Bronchial epithelial cell (primary cell): ENCODE measurements at places on chromosomes 7 and 10. TPM values are rescaled to one million over a fixed set of nuclear protein-coding genes. Genes with fewer than 3 reads are reported as not detected.

GRCh38 chr7:772392-772791 lies 45.3 kb upstream of the PRKAR1B start:
- no peak for DNase-seq

The PARD3 gene
- total RNA-seq: 78.2 and 98.2 TPM in 2 replicates

- DNase-seq: no peak
Measured at GRCh38 chr10:79144351-79145173, 75.8 kb downstream of the ZMIZ1 start.

DNA sequence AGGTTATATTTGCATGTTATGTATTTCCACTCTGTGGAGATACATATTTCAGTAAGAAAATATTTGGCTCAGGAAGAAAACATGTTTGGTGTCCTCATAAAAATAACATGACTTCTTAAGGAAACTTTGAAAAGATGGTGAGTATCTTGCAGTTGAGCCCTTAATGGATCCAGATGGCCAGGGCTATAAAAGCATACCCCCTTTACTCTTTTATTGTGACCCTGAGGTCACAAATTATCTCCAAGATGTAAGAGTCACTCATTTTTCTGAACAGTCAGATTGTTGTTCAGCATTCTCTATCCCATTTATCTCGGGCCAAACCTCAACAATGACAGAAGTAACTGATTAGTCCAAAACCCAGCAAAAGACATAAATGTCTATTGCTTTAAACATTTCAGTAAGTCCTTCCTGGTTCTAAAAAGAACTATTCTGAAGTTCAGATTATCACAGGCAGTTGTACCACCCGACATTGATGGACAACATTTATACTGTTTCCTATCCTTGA lies 539.4 kb downstream of the PARD3 start:
- no peak for DNase-seq

DNA sequence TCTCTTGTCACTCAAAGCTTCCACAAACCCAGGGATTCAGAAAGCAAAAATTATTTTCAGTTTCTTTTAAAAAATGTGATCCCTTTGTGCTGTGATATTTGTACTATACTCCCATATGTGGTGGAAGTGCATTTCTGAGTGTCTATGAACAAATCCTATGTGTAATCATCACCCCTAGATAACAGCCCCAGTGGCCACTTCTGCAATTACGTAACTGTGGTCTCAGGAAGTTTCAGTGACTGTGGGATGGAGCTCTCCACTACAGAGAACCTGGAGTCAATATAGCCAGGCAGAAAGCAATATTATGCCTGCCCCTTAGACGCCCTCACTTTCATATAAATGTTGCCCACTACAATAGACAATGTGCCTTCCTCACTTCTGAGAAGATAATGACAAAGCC lies 1101.7 kb upstream of the GHITM start:
- DNase-seq: no peak

DNA sequence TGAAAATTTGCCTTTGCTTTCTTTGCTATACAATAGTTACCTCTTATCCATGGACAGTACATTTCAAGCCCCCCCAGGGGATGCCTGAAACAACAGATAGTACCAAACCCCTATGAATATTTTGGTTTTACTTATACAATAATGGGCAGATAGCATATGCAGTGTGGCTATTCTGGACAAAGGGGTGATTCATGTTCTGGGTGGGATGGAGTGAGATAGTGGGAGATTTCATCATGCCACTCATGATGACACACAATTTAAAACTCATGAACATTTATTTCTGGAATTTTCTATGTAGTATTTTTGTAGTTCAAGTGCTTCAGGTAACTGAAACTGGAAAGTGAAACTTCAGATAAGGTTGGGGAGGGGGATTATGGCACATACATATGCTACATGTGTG lies 12.0 kb downstream of the STARD3NL start:
- peak; percentile 58 for DNase-seq

The CXCL12 gene
- under 0.01 and 1.3 TPM in 2 replicates for total RNA-seq

GRCh38 chr10:58672845-58673244 lies 160.2 kb downstream of the BICC1 start:
- no peak for DNase-seq

DNA sequence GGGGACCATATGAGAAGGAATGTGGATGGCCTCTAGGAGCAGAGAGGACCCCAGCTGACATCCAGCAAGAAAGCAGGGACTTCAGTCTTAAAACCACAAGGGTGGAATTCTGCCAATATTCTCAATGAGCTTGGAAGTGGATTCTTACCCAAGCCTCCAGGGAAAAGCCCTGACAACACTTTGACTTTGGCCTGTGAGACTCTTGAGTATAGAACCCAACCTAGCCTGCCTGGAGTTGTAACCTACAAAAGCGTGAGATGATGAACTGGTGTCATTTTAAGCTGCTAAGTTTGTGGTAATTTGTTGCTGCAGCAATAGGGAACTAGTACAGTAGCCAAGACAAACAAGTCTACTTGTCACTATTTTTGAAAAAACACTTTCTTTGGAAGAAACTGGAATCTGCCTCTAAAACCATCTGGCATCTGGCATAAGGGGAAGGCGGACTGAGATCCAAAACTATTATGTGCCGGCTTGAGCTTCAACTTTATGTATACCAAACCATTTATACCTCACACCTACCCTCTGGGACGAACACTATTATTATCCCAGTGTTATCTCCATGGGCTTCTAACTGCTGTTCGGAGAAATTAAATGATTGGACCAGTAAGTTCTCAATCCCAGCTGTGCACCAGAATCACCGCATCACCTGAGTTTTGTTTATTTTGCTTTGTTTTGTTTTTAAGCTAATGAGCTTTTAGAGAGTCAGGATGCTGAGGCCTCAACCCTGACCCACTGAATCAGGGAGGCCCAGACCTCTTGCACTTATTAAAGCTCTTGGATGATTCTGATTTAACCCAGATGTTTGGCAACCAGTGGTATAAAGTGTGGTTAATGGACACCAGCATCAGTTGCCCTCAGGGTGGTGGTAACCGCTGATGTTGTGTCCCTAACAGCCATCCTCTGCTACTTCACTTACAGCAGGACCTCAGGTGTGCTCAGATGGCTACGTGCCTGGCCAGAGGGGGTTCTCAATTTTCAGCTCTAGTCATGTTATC lies 83.0 kb downstream of the C1GALT1 start:
- no peak for DNase-seq

- DNase-seq: no peak
Measured at GRCh38 chr10:4506095-4506494, 319.9 kb upstream of the AKR1E2 start.

DNA sequence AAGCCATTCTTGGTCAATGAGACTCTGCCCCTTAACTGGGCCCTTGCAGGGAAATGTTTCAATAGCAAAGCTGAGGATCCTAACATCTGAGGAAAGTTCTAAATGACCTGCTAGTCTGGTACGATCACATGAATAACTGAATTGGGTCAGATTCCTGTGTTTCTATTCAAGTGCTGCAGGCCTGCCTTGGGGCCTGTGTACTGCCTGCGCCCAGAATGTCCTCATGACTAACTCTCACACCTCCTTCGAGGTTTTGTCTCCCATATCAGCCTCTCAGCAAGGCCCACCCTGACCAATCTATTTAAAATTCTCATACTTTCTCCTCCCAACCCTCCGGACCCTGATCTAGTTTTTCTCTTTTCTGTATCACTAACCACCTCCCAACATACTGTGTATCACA lies 4.4 kb downstream of the JAZF1 start:
- no peak for DNase-seq

The MUC12 gene
- total RNA-seq: under 0.01 TPM in 2 replicates

- no peak for DNase-seq
Measured at GRCh38 chr10:16386855-16387254, 50.0 kb upstream of the PTER start.

GRCh38 chr7:79471699-79472098 lies 18.2 kb upstream of the MAGI2 start:
- no peak for DNase-seq

GRCh38 chr10:14456218-14456869 lies 125.6 kb upstream of the FRMD4A start:
- DNase-seq: no peak

- DNase-seq: no peak
Measured at GRCh38 chr7:130337410-130337971, 7.1 kb upstream of the CPA5 start.

DNA sequence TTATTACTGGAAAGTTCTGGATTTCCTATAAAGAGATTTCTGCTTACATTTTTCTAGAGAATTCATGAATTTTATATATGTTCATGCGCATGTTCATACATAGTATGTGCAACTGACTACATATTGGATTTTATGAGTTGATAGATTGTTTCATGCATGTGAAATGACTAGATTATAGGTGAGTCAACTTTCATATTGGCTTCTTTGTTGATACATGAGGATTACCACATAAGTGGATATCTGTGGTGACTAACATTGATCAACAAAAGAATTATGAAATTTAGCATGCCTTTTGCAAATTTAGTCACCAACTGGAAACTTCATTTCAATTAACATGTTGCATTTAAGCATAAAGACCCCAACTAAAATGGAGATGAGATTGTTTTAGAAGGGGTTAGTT lies 99.0 kb downstream of the GNAT3 start:
- peak; percentile 97 for DNase-seq

DNA sequence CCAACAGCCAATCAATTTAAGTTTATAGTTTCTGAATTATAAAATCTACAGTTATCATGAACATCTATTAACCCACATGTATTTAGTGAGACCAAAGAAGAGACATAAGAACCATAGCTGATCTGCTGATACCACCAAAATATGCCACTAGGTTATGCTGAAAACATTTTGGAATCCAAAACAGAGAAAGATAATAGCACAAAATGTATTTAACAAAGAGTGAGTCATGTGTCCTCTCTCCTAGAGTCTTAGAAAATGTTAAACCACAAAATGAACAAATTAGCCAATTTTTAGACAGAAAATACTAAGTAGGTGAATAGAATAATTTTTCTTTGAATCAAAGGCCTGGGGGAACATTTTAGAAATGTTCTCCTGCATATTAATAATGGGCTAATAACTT lies 527.5 kb downstream of the GPAM start:
- DNase-seq: no peak

DNA sequence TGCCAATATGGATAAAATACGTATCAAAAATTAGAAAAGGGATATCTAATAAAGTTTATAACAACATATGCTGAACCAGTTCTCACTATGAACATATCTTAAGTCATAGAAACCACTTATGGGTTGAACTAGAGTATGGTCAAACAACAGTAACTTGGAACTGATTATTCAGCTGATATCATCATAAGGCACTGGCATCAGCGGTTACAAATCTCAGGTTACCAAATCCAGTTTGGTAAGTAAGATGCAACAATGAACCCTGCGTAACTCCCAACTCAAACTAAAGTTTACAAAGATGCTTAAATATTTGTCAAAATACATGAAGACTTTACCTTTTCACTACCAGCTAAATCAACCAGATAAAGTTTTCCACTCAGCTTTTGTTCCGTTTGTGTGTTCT lies 19.3 kb downstream of the KIF5B start:
- no peak for DNase-seq

The HTR5A gene
- not detected in 2 replicates for total RNA-seq

DNA sequence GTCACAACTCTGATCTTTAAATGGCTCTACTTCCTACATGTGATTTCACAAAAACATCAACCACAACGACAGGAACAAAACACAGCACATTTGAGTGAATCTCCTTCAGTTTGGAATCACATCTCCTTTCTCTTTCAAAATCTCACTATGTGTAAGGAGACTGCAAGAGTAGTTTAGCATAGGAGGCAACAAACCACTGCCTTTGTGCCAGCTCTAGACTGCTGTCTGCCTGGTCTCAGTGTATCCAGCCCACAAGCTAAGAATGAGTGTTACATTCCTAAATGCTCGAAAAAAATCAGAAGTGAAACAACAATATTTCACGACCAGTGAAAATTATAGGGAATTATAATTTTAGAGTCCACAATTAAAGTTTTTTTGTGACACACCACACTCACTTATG lies 217.0 kb upstream of the STEAP4 start:
- DNase-seq: no peak

The PAOX gene
- 5.0 and 9.6 TPM in 2 replicates for total RNA-seq

- peak; percentile 21 for DNase-seq
Measured at GRCh38 chr10:77264107-77264506, 373.5 kb downstream of the KCNMA1 start.

DNA sequence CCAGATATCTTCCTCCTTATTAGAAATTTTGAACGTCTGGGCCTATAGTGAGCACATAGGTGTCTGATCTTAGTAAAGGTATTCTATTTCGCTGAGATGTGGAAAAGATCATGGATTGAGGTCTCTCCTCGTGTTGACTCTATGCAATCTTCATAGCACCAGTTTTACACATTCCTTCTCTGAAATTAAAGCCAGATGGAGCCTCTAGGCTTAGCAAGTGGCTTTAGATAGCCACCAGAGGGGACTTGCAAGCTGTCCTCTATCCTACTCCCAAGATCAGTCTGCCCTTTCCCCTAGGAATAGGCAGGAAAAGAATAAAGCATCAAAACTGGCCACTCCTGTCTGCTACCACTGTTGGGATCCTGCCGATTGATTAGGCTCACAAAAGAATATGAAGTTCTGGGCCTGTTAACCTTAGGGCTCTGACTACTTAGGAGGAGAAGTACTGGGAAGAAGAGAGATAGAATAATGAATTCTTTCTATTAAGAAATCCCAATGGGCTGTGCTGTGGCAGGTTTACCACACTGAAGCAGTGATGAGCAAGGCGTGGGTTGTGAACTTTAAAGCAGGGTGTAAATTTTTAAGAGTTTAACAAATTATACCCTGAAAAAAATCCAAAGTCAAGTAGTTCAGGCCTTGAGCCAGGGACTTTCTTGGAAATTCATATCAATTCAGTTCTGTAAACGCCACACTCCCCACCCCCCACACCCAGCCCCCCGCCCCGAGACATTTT lies 2.2 kb upstream of the STRIP2 start:
- no peak for DNase-seq

DNA sequence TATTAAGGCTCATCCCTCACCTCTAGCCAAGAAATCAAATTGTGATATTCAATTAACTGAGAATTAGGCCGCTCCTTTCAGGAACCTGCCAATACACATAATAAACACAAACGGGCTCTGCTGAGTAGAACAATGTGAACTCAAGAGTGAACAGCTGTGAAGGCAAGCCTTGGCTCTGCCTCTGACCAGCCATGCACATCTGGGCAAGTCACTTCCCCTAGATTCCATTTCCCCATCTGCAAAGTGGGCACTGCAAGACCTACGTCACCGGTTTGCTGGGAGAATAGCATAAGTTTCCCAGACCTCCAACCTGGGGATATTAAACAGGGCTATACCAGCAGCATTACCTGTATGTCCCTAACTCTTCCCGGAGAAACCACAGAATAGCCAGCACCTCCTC lies 355.2 kb downstream of the TNS3 start:
- DNase-seq: no peak

- no peak for DNase-seq
Measured at GRCh38 chr10:87721781-87722180, 62.1 kb downstream of the PAPSS2 start.

The A1CF gene
- not detected in 2 replicates for total RNA-seq

GRCh38 chr10:11830836-11831519 lies 7.8 kb downstream of the PROSER2 start:
- peak; percentile 75 for DNase-seq

The CPA1 gene
- total RNA-seq: not detected in 2 replicates

The PDGFA gene
- 55.8 and 64.8 TPM in 2 replicates for total RNA-seq

GRCh38 chr7:37516664-37517063 lies 68.0 kb upstream of the ELMO1 start:
- DNase-seq: no peak
